IPS-NIHi11 (cell line): ENCODE measurements at places on chromosomes 3 and 15.

DNA sequence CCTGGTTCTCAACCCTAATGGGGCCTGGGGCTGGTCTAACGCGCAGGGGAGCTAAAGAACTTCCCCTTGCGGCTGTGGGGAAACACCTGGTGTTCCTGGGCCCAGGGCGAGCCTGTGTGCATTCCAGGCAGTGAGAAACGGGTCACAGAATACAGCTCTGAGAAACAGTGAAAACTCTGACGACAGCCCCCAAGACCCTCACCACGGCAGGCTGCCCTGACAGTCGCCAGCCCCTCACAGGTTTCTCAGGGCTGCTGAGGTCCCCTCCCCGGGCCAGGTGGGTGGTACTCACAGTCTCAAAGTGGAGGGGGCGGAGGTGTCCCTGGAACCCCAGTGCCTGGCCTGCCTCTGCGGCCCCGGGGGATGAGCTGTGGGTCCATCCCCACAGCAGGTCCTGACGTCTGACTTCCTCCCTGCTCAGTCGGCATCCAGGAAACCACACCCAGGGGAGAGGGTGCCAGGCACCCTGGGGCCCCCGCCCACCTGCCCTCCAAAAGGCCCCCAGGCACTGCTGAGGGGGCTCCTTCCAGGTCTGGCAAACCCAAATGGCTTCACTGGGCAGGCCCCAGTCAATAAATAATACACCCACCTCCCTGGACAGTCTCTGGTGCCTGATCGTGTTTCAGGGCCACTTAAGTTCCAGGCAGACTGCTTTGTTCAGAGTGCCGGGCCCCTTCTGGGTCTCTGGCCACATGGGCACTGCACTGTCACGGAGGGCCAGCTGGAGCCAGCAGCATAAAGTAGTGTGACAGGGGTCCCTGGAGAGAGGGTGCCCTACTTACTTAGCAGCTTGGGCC, 57.7 kb downstream of the IQSEC1 start:
- DNase-seq = no peak

- no peak for DNase-seq
Measured at GRCh38 chr15:67548236-67548852, 5.8 kb downstream of the MAP2K5 start.

GRCh38 chr15:71089801-71090200, 25.5 kb upstream of the THSD4 start:
- DNase-seq = no peak

DNA sequence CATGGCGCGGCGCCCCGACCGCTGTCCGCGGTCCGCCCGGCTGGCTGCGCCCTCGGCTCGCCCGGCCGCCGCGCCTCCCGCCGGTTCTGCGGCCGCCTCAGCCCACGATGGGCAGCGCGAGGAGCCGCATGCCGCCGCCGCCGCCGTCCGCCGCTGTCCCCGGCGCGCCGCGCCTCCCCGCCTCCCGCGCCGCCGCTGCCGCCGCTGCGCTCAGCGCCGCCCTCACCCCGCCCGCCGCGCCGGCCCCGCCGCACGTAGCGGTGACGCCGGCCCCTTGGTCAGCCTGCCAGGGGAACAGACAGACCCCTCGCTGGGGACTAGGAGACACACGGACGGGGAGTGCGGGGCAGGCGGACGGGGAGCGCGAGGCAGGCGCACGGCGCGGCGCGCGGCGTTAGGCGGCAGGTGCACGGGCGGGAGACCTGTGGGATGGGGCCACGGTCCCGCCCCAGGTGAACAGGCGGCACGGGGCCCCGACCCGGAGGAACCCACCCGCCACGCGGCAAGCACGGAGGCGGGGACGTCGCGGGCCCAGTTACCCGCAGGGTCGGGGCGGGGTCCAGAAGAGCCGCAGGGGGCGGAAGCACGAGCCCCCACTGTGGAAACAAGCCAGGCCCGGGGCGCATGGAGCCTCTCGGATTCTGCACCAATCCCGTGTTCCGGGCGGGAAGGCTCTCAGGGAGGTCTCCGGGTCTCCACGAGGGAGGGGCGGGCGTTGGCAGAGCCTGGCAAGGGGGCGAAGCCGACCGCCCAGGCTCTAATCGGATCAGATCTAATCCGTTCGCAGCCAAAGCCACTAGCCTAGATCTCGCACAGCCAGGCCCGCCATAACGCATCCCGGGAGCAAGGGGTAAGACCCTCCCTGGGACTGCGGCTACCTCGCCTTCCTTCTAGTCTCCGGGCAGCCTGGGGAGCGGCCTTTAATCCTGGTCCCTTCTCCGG, at the start of gene CSPG5:
Gene CSPG5 (minus strand): TSS at position 175 of the 942 bp plus-strand sequence. CDS start 172 bp downstream, at position 3.
- DNase-seq = peak; percentile 72

DNA sequence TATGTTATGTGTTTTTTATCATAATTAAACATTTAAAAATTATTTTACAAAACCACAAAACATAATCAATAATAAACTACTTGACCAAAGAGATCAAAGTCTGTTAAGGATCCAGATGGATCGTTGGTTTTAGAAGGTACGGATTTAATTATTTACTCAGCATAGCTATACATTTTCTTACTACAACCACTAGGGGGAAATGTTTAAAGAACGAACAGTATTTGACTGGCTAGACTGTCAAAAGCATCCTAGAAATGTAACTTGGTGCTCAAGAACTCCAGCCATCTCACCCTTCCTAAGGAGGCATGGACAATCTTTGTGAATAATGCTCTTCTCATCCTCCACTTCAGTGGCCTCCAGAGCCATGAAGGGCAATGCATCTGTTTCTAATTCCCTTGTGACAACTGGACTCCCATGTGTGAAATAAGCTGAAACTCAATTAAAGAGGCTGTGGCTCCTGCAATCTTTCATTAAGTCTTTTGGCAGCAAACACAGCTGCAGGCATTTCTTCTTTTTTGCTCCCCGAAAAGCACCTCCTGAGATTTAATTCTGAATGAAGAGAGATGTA, 94.7 kb upstream of the TUSC7 start:
- peak; percentile 15 for DNase-seq
